Fibroblast of upper back skin (primary cell): ENCODE measurements at places on chromosomes 11 and 22.

DNA sequence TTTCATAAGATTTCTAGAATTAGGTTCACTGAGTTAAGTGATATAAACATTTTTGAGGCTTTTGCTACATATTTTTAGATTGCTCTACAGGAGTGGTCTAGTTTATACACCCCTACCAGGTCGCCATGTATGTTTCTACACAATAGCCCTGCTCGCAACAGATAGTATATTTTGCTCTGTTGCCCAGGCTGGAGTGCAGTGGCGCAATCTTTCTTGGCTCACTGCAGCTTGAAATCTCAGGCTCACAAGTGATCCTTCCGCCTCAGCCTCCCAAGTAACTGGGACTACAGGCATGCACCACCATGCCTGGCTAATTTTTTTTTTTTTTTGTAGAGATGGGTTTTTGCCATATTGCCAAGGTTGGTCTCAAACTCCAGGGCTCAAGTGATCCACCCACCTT lies 10.4 kb downstream of the ZNRF3 start:
- DNase-seq: no peak

GRCh38 chr22:30742291-30743256 lies 47.9 kb downstream of the OSBP2 start:
- DNase-seq: no peak

- no peak for DNase-seq
These were observed 150.7 kb downstream of the DCDC1 start for GRCh38 chr11:31218847-31219246.

- DNase-seq: no peak
These were observed 93.4 kb downstream of the SHANK2 start for GRCh38 chr11:71158936-71159335.

- DNase-seq: no peak
These were observed 4.1 kb upstream of the LYVE1 start for GRCh38 chr11:10572533-10572932.

DNA sequence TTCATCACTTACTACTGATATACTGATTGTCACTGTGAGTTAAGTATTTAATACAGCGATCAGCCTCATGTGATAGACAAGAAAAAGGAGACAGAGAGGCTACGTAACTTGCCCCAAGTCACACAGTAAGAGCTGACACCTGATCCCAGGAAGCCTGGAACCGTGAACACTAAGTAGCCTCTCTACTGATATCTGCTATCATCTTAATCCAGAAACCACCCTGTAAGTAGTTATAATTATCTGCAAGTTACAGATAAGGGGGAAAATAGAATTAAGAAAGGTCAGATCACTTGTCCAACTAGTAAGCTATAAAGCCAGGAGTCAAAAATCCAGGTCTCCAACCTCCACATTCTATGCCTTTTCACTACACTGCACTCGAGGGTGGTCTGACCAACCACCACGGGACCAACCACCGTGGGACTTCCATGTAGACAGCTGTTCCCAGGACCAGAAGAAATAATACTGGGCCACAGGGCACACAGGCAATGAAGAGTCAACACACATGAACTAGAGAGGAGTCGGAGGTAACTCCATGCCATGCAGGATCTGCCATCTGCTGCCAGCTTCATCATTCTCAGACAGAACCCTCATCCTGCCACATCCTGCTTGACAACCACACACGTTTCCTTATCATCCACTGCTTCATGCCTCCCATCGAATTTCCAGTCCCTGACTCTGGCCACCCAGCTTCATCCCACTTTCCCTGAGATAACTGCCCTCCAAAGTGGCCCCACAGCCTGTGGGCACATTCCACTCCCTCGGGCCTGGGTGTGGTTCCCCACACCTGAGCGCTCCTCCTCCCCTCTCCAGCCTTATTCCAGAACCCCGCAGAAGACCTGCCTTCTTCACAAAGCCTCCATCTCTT lies 58.6 kb downstream of the MICAL3 start:
- no peak for DNase-seq

DNA sequence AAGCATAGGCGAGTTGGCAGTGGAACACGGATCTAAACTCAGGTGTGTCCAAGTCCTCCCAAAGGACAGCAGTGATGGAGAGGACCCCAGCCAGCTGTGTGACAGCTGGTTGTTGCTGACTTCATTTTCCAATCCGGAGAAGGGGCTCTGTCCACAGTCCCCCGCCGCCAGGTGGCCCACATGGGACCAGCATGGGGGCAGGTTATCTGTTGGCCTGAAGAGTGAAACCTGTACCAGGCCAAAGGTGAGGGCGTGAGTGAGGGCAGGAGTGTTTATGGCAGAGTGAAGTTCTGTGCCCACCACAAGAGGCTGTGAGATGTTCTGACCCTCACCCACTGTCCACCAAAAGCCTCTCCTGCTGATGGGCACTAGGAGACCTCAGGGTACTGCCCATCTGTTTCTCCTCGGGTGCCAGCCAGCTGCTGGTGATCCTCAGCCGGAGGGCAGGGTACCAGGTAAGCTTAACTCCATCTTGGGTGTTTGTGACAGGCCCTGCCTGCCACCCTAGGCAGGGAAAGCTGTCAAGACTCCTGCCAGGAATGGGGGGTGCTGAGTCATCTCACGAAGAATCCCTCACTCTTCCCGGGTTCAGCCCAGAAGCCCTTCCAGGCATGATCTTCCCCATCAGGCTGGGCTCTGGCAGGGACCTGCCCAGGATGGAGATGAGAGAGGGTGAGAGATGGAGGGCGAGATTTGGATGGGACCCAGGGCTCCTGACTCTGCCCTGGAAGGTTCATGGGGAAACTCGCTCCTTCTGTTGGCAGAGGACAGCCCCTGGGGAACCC lies 15.5 kb upstream of the TAB1 start:
- DNase-seq: peak; percentile 39

DNA sequence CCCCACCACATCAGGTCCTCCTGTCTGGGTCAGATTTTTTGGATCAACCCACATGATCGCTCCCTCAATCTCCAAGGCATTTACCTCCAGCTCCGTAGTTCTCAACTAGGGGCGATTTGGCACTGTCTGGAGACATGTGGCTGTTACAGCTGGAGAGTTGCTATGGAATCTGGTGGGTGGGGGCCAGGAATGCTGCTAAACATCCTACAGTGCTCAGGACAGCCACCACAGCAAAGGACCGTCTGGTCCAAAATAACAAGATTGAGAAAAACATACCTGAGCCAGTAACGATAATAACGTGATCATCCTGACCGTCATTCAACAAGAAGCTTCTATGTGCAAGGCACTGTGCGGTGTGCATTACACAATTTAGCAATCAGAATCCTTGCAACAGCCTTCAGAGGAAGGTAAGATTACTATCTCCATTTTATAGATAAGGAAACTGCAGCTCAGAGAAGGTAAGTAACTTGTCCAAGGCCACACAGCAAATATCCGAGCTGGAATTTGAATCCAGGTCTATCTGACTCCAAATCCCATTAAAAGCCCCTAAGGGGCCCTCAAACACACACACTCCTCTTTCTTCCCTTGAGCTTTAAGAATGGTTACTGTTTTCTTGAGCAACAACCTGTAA lies 14.3 kb upstream of the CRY2 start:
- no peak for DNase-seq

DNA sequence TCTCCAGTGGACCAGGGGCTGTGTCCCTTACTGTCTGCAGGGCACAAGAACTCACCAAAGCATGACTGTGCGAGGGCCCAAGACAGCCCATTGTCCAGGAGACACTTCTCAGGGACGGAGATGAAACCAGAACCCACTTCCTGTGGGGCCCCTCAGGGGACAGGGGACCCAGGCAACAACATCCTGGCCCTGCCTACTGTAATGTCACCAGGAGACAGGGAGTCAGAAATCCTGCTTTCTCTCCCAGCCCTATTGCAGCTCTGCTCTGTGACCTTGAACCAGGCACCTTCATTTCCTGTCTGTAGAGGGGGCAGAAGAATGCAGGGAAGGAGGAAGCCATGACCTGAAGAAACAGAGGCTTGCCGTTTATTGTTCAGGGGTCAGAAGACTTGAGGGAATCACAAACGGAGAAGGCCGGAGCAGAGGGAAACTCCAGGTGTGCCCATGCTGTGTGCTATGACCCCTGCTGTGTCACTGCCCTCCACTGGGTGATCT lies 98.0 kb downstream of the NAT10 start:
- DNase-seq: no peak

GRCh38 chr11:124919898-124920297 lies 848 bp downstream of the HEPN1 start:
- no peak for DNase-seq

GRCh38 chr11:113532697-113533424 lies 57.7 kb upstream of the DRD2 start:
- peak; percentile 70 for DNase-seq

GRCh38 chr11:47899801-47900200 lies 51.7 kb upstream of the NUP160 start:
- no peak for DNase-seq

DNA sequence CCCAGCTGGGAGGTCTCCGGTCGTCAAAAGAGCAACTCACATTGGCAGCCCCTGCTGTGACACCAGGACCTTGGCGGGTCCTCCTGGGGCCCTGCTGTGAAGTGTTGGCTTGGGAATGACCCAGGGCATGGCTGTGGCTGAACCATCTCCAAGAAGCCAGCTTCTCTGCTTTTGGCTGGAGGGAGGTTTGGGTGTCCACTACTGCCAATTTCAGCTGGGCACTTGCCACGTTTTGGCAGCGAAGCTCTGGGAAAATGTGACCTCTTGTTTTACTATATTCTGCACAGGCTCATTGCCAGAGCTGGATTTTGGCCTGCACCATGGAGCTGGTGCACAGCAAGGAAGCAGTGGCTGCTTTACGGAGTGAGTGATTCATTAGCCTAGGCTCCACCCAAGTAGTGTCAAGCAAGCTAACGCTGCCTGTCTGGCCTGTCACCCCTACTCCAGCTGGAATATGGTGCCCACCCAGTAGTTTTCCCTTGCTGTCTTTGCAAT lies 24.3 kb upstream of the SMCO4 start:
- DNase-seq: no peak

GRCh38 chr11:81005595-81005994 lies 1564.8 kb upstream of the TENM4 start:
- peak; percentile 92 for DNase-seq

DNA sequence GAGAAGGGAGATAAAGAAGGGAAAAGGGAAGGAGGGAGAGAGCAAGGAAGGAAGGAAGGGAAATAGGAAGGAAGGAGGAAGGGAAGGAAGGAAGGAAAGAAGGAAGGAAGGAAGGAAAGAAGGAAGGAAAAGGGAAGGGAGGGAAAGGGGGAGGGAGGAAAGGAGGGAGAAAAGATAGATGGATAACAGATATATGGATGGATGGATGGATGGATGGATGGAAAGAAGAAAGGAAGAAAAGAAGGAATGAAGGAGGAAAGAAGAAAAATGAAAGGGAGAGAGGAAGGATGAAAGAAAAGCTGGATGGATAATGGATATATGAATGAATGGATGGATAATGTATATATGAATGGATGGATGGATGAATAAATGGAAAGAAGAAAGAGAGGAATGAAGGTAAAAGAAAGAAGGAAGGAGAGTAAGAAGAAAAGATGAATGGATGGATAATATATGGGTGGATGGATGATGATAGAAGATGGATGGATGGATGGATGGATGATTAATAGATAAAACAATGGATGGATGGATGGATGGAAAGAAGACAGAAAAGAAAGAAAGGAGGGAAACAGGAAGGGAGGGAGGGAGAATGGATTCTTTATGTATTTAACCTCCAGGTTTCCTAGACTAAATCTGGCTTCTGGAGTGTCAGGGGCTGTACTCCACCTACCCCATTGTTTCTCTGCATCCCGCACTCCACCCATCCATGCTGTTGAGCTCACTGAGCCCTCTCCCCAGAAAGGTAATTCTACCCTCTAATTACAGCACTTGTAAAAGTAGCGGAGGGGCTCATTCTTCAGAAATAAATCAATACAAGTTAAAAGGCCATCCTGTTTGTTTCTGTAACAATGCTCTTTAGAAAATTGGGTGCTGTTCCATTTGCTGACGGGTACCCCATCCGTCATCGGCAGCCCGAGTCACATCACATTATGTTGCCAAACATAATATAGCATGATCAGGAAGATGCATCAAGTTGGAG lies 506.1 kb downstream of the MIAT start:
- no peak for DNase-seq

GRCh38 chr11:69005183-69005630 lies 7.8 kb downstream of the MRGPRF start:
- no peak for DNase-seq

DNA sequence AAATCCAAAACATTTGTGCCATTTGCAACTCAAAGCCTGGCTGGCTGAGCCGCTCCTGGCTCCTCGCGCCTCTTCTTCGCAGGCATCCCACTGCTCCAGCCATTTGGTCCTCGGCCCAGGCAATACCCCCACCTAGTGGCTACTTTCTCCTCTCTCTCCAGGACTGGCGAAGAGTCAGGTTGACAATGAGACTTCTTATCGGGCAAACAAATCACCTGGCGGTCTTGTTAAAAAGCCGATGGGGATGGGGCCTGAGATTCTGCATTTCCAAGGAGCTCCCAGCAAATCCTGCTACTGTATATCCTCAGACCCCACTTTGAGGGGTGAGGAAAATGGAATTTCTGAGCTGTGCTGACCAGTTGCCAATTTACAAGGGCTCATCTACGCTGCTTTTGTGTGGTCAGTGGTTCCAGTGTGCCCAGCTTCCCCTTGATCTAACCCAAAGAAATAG lies 89.0 kb downstream of the ISX start:
- DNase-seq: peak; percentile 48

- no peak for DNase-seq
These were observed 582.2 kb downstream of the DLG2 start for GRCh38 chr11:85044911-85045310.

GRCh38 chr22:30234786-30235470 lies 11.6 kb downstream of the LIF start:
- peak; percentile 98 for DNase-seq

GRCh38 chr11:125579811-125580210 lies 10.5 kb downstream of the EI24 start:
- no peak for DNase-seq

- DNase-seq: no peak
These were observed 73.8 kb upstream of the ARFGAP3 start for GRCh38 chr22:42930810-42931420.

- DNase-seq: no peak
These were observed 12.5 kb downstream of the SRPRA start for GRCh38 chr11:126256216-126256615.
